ENCODE measurements at places on chromosomes 4 and X.

DNA sequence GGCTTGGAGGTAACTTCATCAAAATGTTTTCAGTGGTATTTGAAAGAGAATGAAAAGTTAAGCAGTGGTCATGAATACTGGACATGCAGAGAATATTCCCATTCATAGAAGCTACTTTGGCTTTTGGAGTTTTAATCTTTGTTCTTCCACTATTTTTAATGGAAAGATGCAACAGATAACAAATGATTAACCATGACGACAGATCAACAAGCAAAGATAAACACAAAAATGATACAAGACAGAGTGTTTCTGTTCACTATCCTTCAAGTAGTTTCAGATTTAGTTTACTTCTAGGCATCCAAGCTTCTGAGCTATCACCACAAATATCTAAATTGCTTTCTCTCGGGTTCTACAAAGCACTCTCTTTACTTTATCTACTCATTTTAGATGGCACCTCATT is 1004.9 kb upstream of the ADGRL3 start:
- no peak for DNase-seq

- DNase-seq = no peak
Observed at GRCh38 chrX:93322110-93322509, 351.3 kb downstream of the NAP1L3 start.

DNA sequence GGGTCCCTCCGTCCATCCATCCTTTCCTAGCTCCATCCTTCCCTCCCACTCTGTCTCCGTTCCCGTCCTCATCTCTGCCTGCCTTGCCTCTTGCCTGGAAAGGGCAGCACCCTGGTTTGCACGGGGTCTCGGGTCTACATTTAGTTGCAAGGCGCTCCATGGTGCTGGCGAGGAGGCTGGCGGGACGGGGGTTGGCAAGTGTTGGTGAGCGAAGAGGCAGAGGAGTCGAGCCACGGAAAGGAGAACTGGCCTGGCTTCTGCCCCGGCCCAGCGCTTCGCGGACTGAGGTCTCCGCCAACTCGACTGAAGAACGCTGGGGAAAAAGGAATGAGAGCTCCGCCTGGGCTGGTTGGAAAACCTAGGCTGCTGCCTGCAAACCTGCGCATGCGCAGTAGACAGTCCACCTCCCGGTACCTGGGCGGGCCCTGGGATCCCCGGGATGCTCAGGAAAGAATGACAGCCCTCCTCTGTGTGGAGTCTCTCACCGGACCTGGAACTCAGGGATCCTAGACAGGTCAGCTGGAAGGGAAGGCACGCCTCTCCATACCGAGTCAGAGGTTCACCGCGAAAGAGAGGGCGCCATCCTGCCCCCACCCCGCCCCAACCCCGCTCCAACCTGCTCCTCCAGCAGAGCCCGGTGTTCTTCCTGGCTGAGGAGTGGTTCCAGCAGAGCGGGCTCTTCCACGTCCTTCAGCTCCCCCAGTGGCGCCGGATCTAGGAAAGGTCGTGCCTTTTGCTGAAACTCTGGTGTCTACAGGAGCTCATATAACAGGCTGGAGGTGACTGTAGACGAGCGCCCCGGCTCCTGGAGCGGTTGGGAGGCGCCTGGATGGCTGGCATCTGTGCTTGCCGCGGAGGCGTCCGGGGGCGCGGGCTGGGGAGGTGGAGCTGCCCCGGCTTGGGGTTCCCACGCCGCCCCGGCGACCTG is 6.0 kb downstream of the FRG2 start:
- DNase-seq = no peak

DNA sequence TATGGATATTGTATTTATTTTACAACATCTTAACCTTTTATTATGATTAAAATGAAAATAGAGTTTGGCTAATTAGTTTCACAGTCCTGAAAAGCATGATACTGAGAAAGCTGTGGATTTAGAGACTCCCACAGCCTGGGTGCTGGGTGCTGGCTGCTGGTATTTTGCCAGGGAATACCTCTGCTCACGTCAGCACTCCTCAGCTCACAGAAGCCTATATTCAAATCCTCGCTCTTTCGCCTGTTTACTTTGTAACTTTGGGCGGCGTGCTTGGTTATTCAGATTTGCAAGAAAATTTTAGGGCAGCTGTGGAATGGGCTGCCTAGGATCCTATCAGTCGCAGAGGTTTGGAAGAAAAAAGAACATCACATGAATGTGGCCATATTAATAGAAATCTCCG is 261.8 kb downstream of the DCTD start:
- no peak for DNase-seq

- DNase-seq = no peak
Observed at GRCh38 chrX:39356119-39356807, 555.0 kb downstream of the MID1IP1 start.

Measured in stimulated activated CD8-positive, alpha-beta memory T cell treated with anti-CD3 and anti-CD28 coated beads, Interleukin-2, amount 100 ng/mL, for 1 hour (primary cell).